ENCODE measurements at places on chromosomes 7 and 10.

GRCh38 chr7:33061282-33061937 lies 1.2 kb downstream of the NT5C3A start:
- DNase-seq = no peak

DNA sequence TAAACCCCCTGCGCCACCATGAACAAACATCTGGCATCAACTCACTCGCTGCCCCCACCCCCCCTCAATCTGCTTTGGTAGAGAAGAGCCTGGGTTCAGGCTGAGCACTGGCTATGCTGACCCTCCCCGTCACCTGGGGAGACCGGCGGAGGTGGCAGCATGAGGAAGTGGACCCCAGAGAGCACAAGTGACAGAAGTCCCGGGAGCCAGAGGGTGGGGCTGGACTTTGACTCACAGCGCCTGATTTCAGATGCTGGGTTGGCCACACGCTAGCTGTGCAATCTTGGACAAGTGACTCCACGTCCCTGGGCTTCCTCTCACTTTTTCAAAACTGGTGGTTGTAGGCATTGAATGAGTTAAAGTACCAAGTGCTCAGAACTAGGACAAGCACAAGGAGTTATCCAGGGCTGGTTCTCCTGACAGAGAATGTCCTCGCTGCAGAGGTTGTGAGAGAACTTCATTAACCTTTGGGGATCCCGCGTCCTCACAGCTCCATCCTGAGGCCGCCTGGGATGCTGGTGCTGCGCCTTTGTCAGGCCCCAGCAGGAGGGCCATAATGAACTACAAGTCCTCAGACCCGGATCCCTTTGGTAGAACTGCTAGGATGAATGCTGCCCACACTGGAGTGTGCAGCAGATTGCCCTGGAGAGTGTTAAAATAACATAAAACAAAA lies 48.8 kb upstream of the RASGEF1A start:
- DNase-seq = no peak

- DNase-seq = no peak
Measured at GRCh38 chr10:119353421-119353820, 146.1 kb downstream of the GRK5 start.

DNA sequence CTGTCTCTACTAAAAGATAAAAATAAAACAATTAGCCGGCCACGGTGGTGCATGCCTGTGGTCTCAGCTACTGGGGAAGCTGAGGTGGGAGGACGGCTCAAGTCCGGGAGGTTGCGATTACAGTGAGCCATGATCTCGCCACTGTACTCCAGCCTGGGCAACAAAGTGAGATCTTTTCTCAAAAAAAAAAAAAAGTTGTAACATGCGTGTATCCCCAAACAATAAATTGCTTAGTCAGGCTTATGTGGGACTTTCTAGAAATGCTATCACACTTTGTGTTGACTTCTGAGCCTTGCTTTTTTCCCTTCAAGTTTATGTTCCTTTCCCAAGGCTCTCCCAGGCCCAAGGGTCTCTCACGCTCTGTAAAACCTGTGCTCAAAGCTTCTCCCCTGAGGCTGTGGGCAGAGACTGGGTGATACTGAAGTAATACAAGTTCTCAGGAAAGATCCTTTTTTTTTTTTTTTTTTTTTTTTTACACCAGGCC lies 88.0 kb upstream of the TNS3 start:
- peak; percentile 86 for DNase-seq

DNA sequence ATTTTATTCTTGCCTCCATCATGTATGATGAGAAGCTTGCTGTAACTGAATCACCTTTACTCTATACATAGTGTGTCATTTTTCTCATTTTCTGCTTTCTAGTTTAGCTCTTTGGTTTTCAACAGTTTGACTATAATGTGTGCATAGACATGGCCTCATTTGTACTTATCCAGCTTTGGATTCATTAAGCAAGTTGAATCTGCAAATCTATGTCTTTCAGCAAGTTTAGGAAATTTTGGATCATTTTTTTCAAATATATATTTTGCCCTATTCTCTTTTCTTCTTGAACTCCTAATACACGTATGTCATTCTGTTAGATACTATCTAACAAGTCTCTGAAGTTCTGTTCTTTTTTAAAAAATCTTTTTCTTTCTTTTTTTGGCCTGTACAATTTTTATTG lies 57.8 kb downstream of the PRLHR start:
- no peak for DNase-seq

DNA sequence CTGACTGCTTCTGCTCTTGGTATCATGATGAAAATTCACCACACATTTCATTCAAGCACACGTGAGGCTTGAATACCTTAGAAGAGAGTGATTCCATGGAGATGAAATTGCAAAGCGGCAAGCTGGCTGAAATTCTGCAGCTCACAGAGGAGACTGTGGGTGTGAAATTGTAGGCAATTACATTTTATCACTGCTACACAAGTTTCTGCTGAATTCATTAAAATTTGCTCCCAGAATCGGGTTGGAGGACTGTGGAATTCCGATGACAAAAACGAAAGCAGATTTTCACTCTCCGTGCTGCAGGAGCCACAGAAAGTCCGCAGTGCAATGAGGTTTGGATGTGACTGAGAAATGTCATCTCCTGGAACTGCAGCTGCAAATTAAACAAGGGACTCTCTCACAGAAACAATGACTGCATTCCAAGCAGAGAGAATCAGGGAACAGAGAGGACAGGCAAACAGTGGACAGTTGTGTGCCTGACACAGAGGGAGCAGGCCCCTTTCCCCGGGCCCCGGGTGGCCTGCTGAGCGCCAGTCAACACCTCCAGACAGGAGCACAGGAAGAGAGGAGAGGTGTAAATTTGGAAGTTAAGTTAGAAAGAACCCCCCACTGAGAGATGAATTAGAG lies 109.1 kb downstream of the C10orf90 start:
- DNase-seq = peak; percentile 21

- no peak for DNase-seq
Measured at GRCh38 chr10:58994226-58995057, 182.0 kb upstream of the PHYHIPL start.

GRCh38 chr7:66335318-66335717 lies 130.2 kb downstream of the TPST1 start:
- no peak for DNase-seq

GRCh38 chr10:74255888-74256357 lies 104.9 kb downstream of the ADK start:
- no peak for DNase-seq

DNA sequence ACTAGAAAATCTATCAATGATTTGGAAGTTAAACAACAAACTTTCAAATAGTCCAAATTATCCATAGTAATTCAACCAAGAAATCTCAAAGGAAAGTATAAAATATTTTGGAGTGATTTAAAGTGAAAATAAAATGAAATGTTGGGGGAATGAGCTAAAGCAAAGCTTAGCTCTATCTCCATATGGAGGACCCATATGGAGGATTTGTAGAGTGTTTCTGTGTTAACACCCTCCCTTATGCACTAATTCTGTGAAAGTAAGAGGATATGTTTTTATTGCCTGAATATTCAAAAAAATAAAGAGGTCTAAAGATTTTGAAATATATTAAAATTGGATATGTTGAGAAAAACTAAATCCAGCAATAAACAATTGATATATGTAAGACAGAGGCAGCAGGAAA lies 31.6 kb downstream of the CDC14C start:
- DNase-seq = no peak

- DNase-seq = no peak
Measured at GRCh38 chr7:46661431-46661830, 740.4 kb upstream of the IGFBP3 start.

DNA sequence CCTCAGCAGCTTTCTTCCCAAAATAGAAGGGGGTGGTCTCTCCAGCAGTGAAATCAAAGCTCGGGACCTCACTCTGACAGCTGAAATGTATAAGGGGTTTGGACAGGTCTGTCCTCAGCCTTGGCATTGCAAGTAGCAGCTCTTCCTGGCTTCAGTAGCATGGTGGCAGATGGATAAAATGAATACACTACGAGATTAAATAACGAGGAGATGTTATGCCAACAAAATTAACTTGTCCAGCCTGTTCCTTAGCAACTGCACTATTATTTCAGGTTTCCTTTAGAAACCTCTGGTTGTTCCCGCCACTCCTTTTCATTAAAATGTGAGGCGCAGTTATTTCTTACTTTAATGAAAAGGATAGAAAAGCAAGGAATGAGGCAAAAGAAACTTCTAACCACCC lies 24.9 kb downstream of the PRLHR start:
- DNase-seq = no peak

GRCh38 chr10:90193240-90193985 lies 492.0 kb downstream of the KIF20B start:
- peak; percentile 89 for DNase-seq

DNA sequence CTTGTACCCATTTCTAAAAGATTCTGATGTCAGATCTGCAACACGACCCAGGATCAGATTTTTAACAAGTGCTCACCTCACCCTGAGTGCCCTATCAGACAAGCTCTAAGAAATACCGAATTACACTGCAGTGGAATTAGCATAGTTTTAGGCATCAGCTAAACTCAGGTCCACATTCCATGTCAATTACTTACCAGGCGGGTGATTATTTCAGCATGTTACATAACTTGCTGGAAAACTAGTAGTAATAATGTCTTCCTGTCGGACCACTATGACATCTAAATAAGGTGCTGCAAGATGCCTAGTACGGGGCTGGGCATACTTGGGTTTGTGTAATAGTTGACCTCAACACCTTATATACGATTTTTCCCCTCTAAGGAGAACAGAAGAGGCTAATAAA lies 21.0 kb downstream of the TRIL start:
- DNase-seq = no peak

DNA sequence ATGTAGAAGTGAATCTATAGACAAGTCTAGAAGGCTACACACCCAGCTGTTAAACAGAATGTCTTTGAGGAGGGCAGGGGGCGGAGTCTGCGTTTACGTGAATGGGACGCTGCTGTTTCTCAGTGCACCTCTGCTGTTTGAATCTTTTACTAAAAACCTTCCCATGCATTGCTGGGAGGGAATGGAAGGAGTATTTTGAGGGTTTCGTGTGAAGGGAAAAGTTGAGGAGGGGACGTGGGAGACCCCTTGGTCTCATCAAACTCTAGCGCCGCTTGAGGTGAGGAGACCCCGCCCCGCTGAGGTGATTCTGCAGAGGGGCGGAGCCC lies 492 bp upstream of the VCL start:
- DNase-seq = no peak

DNA sequence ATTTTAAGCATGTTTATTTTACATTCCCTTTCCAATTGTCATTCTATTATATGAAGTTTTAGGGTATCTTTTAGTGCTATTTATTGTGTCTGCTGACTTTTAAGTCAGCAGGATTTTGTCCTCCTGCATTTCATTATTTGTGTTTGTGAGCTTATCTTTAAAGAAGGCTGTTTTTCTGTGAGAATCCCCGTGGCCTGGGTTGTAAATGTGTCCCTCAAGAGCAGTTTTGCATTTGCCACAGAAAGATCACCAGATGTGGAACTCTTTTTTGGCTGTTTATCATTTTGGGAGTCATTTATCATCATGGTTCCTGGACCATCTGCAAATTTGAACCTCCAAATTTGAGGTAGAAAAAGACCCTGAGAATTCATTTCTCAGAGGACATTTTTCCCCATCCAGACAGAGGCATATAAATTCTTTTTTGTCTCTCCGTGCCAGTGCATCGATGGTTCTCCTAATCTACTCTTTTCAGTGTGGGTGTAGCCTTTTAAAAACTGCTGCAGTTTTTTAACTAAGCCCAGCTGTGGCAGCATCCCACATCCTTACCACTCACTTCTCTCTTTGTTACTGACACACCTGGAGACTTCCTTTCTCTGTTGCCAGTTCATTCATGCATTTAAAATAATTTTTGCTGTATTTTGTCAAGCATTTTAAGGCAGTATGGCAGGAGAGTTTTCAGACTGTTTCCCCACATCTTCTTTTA lies 20.1 kb upstream of the MTURN start:
- DNase-seq = no peak

GRCh38 chr7:7439564-7439963 lies 96.1 kb downstream of the COL28A1 start:
- DNase-seq = no peak

GRCh38 chr10:116886772-116887171 lies 37.5 kb downstream of the ENO4 start:
- DNase-seq = no peak

DNA sequence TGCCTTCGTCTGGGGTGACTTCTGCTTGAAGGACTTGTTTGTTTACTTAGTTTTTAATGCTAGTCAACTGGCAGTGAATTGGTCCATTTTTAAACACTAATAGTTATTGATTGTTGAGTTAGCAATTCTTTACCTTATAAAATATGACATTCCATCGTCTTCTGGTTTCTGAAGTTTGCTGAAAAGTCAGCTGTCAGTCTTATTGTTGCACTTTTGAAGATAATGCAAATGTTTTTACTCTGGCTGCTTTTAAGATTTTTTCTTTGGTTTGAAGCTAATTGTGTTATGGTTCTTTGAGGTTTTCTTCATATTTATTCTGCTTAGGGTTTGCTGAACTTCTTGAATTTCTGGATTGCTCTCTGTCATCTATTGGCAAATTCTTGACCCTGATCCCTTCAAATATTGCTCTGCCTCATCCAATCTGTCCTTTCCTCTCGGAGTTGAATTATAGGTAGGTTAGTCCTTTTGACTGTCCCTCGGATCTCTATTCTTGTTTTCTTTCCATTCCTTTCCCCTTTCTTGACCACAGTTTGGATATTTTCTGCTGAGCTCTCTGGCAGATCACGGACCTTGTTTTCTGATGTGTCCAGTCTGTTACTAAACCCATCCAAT lies 24.2 kb downstream of the MGMT start:
- peak; percentile 2 for DNase-seq

All from astrocyte (in vitro differentiated cells and primary cell).